ENCODE measurements at places on chromosomes 7 and 10.
A peak's percentile ranks its signal among the peaks of the same experiment; 100 is the strongest.

GRCh38 chr7:111892588-111892987 lies 313.6 kb downstream of the DOCK4 start:
- DNase-seq, result no peak

- no peak for DNase-seq
Observed at GRCh38 chr7:12557282-12557681, 13.2 kb upstream of the SCIN start.

GRCh38 chr10:113718969-113719822 lies 32.3 kb upstream of the PLEKHS1 start:
- no peak for DNase-seq

DNA sequence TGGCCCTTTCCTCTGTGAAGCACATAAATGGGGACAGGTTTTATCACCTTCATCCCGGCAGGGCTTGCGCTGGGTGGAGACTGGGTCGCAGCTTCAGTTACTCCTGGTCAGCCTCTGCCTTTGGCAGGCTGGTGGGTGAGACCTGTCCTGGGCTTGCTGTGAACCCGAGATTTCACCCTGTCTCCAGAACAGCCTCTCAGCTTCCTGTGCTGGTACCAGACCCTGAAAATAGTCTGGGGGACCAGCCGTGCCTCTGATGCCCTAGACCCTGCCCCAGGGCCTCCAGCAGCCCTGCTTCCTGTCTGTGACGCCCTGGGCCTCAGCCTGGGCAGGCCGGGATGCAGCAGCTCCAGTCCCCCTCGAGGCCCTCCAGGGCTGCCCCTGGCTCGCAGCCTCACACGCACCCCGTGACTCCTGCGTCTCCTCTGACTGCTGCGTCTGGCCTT lies 13.2 kb upstream of the PWWP2B start:
- DNase-seq, result no peak

- no peak for DNase-seq
Observed at GRCh38 chr7:27607210-27607606, 55.5 kb downstream of the HIBADH start.

DNA sequence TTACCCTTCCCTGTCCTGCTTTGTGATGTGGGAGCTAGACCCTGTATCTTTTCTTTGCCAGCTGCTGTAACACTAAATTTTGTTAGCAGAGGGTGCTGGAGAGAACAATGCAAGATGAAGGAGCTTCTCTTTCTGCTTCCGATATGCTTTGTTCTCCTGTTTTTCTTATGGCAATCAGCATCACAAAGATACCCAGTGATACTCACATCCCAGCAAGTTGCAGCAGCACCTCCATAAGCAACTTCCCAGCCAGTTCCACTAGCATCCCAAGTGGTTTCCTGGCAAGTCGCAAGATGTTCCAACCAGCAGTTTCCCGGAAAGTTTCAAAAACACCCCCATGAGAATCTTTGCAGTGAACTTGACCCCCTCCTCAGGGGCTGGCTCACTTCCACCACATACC lies 148.6 kb downstream of the IMMP2L start:
- DNase-seq, result no peak

- DNase-seq, result no peak
Observed at GRCh38 chr7:67878808-67879207, 882.2 kb downstream of the TYW1 start.

- no peak for DNase-seq
Observed at GRCh38 chr10:73911553-73912004, 647 bp downstream of the PLAU start.

GRCh38 chr7:12053561-12053960 lies 157.5 kb upstream of the TMEM106B start:
- no peak for DNase-seq

DNA sequence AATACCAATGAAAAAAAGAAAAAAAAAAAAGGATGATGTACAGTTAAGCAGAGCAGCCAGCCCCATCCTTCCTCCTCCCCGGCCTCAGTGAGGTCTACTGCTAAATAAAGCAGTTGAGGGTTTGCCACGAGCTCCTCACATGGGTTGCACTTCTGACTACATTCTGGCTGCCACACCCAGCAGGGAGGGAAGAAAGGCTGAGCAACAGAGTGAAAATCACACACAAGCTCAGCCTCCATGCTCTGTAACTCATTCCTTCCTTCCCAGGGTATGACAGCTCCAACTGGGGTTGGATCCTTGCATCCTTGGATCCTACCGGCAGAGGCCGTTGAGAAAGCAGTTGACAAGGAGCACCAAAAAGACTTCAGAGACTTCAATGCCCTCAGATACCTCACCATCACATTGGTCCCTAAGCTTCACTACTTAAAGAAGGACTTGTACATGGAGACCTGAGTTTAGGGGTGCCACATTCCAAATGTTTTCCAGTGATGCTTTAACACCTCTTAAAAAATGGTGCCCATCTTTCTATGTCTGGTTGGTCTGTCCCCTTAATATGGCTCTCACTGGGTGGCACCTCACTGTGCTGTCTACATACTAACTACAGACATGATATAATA lies 52.9 kb upstream of the PIK3CG start:
- no peak for DNase-seq

DNA sequence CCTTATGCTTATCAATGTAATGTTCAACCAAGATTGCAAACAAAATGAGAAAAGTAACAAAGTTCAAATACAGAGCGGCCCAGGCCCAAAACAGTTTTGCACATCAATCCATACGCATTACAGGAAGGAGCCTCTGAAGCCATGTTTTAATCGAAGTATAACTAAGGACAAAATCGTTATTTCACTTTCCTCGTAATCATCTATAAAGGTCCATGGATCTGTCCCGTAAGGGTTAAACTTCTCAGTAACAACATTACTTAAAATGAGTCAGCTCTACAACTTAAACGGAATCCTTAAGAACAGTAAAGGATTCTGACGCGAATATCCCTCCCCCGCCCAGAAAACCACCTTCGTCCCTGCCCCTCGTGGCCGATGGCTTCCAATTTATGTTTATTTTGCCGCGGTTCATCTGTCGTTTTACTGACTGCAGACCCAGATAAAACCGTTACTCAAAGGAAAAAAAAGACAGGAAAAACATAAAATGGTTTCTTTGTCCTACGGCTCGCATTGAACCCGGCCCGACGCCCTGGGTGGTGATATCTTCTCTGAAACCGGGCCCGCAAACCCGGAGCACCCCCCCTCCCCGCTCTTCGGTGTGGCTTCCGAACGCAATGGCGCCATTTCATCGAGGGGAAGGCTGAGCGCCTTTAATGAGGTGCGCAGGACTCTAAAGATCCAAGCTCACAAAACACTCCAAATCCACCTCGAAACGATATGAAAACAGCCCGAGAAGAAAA lies 1.1 kb downstream of the HNRNPA2B1 start:
- DNase-seq, result peak; percentile 57

DNA sequence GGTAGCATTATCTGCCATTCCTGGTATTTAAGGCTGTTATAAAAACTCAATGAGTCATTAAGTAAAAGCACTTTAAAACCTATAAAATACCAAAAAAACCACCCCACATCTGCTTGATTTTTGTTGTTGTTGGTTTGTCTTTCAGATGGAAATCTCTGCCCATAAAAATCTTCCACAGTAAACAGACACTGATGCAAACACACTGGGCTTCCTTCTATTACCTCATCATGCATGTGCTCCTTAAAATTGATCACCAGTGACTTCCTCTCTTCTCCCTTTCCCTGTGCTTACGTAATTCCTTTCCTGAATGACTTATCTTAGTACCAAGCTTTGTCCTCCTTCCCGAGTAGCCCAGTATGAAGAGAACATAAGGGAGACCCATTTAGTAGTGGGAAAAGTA lies 167.2 kb downstream of the EVX1 start:
- DNase-seq, result no peak
